Mammary epithelial cell (primary cell): ENCODE measurements at places on chromosomes 1 and 21. TPM values are rescaled to one million over a fixed set of nuclear protein-coding genes. Genes with fewer than 3 reads are reported as not detected.

MANEAL gene
- 0.50 TPM for total RNA-seq

GRCh38 chr1:39091845-39092645 is 65.9 kb downstream of the NDUFS5 start:
- peak; percentile 54 for DNase-seq

DNA sequence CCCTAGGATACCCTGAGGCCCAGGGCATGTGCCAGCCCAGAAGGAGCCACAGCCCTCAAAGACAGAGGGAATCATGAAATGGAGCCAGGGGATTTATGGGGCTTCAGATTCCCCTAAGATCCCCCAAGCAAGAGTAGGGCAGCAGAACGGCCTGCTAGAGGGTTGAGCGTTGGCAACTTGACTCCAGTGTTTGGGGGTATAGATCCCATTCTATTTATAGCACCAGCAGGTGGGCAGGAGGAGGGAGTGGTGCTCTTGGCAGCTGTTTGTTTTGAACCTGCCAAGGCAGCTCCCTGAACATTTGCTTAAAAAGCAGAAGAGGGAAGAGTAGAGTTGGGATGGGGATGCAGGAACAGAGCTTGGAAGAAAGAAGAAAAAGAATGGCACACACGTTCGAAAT is 33.7 kb downstream of the GLUL start:
- no peak for DNase-seq

HSPB7 gene
- total RNA-seq: not detected in 2 replicates

- DNase-seq: peak; percentile 46
These were observed 35.7 kb upstream of the ERRFI1 start for GRCh38 chr1:8061673-8062386.

GRCh38 chr1:8822373-8823294 is 5.2 kb upstream of the RERE start:
- peak; percentile 84 for DNase-seq

FCGR3A gene
- not detected in 2 replicates for total RNA-seq

DNA sequence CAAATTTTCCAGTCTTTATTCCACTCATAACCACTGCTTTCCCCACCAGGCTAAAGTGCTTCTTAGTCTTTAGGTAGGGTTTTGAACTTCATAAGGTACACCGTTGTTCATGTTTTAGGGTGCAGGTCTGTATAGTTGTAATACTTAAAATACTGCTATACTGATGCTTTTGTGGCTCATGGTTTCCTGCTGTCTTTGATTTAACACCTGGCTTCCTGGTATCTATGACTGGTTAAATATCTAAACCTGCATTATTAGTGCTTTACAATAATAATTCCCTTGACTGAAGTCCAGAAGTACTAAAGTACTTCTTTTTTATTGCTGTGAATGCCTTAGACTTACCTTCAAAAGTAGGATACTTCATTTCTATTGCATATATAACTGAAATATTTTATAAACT is 384.7 kb downstream of the SRGAP2C start:
- DNase-seq: no peak

- DNase-seq: no peak
These were observed 3.1 kb upstream of the CD1A start for GRCh38 chr1:158251163-158251562.

SLC2A5 gene
- 0.38 TPM in 1 of 2 replicates, not detected in the other for total RNA-seq

DNA sequence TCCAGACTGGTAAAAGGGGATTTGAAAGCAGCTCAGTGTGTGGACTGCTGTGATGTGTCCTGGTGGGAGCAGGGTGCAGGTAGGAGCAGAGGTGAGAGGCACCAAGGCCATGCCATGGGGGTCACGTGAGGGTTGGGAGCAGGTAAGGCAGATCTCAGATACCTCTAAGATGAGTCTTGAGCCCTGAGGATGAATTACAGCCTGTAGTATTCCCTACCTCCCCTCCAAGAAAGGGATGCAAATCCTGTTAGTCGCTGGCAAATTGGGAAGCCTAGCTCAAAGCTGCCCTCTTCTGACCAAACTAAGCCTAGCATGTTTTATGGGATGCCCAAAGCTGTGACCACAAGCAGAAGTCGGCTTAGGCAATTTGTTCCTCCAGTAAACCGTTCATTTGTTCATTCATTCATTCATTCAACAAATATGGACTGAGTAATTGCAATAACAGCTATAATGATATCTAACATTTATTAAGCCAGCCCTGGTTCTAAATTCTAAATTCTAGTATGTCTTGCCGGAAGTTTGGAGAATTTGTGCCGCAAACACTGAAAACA is 3.9 kb upstream of the NUAK2 start:
- DNase-seq: peak; percentile 73

DNA sequence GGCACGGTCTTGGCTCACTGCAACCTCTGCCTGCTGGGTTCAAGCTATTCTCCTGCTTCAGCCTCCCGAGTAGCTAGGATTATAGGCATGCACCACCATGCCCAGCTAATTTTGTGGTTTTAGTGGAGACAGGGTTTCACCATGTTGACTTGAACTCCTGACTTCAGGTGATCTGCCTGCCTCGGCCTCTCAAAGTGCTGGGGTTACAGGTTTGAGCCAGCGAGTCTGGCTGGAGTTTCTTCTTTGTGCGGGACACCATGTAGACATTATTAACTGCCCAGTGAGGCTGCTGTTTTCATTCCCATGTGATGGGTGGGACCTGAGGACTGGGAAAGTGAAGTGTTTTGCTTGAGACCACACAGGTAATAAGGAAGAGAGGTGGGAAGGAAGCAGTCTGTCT is 23.3 kb downstream of the PLA2G5 start:
- no peak for DNase-seq

TBX15 gene
- total RNA-seq: 0.17 TPM

RGSL1 gene
- total RNA-seq: not detected

DNA sequence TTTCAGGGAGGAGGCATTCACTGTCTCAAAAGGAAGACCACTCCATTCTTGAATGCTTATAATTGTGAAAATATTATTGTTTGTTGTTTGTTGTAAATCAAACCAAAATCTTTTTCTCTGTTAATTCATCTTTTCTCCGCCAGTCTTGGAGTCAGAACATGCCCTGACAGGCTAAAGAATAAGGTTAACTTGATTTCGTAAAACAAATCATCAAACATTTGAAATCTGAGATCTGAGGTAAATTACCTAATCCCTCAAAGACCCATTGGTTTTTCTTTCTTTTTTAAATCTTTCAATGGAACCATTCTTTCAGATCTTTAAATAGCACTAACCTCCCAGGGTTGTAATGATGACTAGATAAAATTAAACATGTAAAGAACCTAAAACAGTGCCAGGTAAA is 430.1 kb upstream of the PTBP2 start:
- DNase-seq: peak; percentile 51

CD1D gene
- 2.4 and 3.7 TPM in 2 replicates for total RNA-seq

- peak; percentile 75 for DNase-seq
These were observed 130.4 kb upstream of the ADGRL2 start for GRCh38 chr1:81670286-81670685.

DNA sequence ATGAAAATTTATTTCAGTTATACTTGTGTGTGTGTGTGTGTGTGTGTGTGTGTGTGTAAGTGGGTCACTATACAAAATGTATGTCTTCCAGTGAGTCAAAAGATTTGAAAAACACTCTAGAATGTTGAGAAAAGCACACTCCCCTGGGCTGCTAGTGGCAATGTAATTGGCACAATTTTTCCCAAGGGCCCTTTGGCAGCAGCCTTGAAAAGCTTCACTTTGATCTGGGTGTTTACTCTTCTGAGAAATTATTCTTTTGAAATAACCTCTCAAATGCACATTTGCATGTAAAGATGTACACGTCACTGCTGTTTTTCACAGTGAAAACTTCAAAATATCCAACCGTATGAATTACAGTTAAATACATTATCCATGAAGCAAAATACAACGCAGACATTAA is 22.1 kb upstream of the SLC44A3 start:
- no peak for DNase-seq

DNA sequence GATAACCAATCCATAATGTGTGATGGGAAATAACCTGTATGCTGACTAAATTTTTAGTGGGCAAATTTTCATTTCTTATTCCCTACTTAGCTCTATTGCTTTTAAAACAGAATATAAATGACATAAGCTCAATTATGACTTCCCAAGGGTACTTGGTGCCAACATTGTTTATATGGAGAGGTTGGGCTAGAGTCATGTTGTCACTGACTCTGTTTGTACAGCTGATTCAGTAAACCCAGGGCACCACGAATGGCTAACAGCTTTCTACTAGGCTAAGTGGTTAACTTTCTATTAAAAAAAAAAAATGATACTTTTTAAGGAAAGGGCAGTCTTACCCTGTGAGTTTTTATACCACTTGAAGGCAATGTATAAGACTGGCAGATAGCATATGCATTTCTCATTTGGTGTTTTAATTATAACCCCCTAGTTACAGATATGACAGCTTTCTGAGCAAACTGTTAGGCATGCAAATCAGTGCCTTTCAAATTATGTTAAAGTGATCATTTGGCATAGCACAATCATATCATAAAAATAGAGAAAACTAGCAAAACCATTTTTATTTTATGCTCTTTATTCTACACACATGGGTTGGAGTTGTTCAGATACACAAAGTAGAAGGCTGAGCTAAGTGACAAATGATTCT is 147.1 kb downstream of the DNM3 start:
- no peak for DNase-seq

TLCD4 gene
- 0.73 and 0.88 TPM in 2 replicates for total RNA-seq

GRCh38 chr1:240190881-240191401 is 99.3 kb downstream of the FMN2 start:
- peak; percentile 6 for DNase-seq

- DNase-seq: peak; percentile 53
These were observed 6.7 kb upstream of the CASZ1 start for GRCh38 chr1:10802944-10803715.

- peak; percentile 41 for DNase-seq
These were observed 32.8 kb upstream of the SLC45A1 start for GRCh38 chr1:8285103-8285502.

HES5 gene
- not detected for total RNA-seq

- DNase-seq: no peak
These were observed 85.5 kb downstream of the C1orf94 start for GRCh38 chr1:34262023-34262853.

- no peak for DNase-seq
These were observed 49.7 kb downstream of the FHAD1 start for GRCh38 chr1:15296585-15297321.

SYNC gene
- total RNA-seq: 60.0 TPM

GRCh38 chr1:201656311-201657032 is 117.5 kb downstream of the NAV1 start:
- no peak for DNase-seq

DNA sequence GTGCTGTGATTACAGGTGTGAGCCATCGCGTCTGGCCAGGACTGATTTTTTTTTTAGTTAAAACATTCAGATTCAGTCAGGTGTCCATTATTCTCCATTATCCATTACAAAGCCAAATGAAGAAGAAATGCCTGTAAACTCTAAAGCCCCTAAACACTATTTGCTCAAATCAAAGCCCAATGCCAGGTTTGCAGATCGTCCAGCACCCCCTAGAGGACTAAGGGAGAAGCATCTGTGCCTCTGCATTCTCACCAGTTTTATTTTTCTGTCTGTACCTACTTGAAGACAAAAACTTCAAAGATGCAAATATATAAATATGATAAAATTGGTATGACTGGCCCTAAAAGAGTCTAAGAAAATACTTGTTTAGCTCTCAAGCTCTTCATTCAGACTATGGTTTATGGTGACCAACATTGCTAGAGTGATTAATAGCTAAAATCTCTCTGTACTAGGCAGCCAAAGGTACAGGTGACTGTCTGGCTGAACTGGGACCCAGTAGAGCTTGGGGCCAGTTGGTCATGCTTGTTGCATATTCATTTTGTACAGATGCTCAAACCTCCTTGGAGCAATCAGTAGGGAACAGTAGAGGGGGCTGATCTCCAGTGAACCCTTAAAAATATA is 138.4 kb downstream of the SYT2 start:
- no peak for DNase-seq

KRTAP13-4 gene
- not detected in 2 replicates for total RNA-seq
